ENCODE measurements at places on chromosomes 2 and 18.

GRCh38 chr18:23450022-23450421, 3.1 kb upstream of the RIOK3 start:
- DNase-seq = no peak

GRCh38 chr2:1837022-1837421, 92.7 kb upstream of the PXDN start:
- DNase-seq = no peak

DNA sequence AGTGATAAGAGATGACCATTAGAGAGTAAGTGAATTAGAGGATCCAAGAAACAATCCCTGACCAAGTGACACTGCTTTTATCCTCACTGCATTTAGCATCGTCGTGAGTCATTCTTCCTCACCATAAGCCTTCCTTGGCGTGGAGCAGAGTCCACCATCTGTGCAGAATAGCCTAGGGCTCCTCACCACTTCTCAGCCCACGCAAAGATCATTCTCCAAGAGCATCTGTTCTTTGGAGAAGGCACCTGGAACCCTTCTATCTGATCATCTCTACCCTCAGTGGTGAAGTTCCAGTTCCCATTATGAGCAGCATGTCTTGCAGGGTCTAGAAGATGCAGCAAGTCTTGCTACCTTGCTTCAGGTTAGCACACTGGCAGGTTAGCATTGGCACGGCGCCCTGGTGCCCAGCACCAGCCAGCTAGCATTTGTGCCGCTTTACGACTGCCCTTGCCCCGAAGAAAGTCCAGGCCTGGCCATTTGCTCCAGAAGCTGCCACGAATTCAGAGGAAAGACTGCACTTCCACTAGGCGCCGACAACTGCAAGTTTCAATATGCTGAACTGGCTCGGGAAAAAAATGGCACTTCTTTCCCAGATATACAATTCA, 225.8 kb downstream of the TTC32 start:
- no peak for DNase-seq

DNA sequence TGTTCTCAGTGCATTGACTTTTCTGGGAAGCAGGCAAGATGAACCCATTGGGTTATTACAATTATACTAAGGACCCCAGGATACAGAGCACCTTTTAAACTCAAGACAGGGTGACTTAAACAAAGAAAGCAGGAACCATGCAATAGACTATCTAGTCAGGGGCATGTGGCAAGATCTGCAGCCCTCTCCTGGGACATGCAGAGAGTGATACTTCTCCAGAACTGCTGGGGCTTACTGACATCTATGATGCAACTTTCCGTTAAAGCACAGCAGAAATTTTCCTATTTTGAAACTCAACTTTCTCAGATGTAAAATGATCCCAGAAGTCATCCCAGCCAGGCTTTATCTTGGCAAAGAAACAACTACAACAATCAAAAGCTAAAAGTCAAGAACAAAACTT, 162.2 kb upstream of the HNMT start:
- no peak for DNase-seq

GRCh38 chr18:11840493-11840892, 10.7 kb upstream of the CHMP1B start:
- no peak for DNase-seq

GRCh38 chr2:201327678-201328077, 29.5 kb downstream of the FLACC1 start:
- no peak for DNase-seq

- DNase-seq = no peak
Measured at GRCh38 chr2:2046497-2046896, 284.6 kb downstream of the MYT1L start.

- DNase-seq = no peak
Measured at GRCh38 chr2:214695789-214696188, 113.7 kb downstream of the BARD1 start.

- no peak for DNase-seq
Measured at GRCh38 chr2:27222407-27222806, 5.2 kb downstream of the CAD start.

GRCh38 chr2:174730698-174731018, 33.6 kb downstream of the CHRNA1 start:
- DNase-seq = no peak

- no peak for DNase-seq
Measured at GRCh38 chr2:128599700-128600099, 281.0 kb upstream of the HS6ST1 start.

DNA sequence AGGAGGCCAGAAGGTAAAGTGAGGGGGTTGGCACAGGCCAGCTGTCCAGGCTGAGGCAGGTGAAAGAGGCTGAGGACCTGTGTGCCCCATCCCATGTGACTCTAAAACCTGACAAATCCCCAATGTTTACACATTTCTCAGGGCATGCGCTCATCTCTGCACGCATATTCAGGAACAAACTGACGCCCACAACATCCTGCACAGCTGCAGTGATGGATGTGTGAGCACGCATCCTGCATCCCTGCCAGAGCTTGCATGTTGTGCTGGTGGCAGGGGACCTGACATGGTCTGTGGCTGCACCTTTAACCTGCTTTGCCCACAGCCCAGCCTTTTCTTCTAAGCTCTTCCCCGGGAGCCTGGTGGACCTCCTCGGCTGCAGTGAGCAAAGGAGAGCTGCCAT, 83.1 kb downstream of the FBXO15 start:
- peak; percentile 25 for DNase-seq

GRCh38 chr18:23073996-23074606, 61.2 kb upstream of the CABLES1 start:
- no peak for DNase-seq

- no peak for DNase-seq
Measured at GRCh38 chr2:77642339-77642738, 120.2 kb upstream of the LRRTM4 start.
